ENCODE measurements at places on chromosomes 5 and 9. TPM values are rescaled to one million over a fixed set of nuclear protein-coding genes. Genes with fewer than 3 reads are reported as not detected.

GRCh38 chr5:151685749-151686673 lies 704 bp downstream of the SPARC start:
- DNase-seq: no peak

- DNase-seq: no peak
Observed at GRCh38 chr9:33124751-33125381, 42.3 kb downstream of the B4GALT1 start.

N4BP3 gene
- 4.9 TPM for total RNA-seq

DNA sequence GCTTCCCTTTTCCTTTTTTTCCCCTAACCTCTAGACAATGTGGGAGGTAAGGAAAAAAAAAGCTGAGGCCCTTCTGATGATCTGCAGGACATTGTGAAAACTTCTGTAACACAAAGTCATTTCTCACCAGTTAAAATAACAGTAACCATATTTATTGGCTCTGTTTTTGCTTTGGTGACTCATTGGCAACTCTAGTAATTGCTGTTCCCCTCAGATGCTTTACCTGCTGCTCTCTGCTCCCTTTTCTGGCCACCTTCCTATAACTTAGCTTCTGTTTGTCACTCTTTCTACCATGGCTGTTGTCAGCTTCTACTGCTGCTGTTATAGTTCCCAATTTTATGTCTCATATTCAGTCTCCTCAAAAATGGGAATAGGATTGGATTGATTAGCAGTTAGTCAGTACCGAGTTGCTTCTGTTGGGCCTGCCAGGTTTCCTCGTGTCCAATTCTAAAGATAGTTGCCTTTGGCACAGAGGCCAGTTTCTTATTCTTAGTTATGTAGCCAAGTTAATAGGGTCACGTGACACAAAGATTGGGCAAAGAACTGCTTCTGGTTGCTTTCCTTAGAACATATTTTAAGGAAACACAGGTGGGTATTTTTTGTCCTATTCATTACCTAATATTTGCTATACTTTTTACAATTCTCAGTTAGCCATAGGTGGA lies 16.8 kb downstream of the SCAMP1 start:
- DNase-seq: no peak

DNA sequence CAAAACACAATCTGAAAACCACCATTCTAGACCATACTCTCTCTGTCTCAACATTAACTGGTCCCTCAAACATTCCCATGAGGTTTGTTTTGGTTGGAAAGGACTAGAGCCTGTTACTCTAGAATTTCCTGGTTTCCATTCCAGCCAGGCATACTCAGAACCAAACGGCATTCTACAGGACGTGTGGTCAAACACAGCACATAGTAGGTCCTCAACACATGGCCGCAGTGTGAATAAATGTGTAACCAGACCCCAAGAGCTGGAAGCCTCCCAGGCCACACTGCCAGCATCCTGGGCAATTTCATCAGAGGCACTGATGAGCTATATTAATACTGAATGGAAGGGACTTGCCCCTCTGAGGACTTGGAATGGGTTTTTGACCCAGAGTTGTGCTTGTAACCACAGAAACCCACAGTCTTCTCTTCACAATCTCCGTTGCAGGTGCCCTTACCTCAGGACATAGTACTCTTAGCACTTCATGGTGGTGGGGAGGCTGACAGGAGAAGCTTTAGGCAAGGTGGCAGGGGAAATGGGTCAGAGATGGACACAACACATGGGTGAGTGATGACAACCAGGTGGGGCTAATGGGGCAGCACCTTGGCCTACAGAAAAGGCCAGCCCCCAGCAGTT lies 66.0 kb downstream of the ZNF366 start:
- DNase-seq: no peak

GRCh38 chr5:14882658-14883580 lies 11.3 kb upstream of the ANKH start:
- no peak for DNase-seq

GRCh38 chr5:173925449-173926071 lies 37.4 kb downstream of the CPEB4 start:
- no peak for DNase-seq

SPINK7 gene
- total RNA-seq: 65.3 TPM

DNA sequence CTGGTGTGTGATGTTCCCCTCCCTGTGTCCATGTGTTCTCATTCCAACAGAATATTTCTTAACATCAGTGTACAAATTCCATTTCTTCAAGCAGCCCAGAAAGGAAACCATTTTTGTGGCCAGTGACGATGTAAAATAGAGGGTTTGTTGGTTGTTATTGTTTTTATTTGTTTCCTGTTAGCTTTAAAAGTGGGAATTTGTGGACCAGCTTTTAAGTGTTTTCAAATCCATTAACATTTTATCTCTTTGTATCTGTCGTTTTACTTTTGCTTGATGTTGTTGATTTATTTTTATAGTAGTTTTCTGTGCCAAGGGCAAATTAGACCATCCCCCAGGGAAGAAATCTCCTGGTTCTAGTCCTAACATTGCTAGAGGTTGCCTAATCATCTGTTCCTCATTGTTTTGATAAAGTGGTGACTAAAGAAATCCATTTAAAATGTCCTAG lies 100.0 kb downstream of the GDNF start:
- DNase-seq: no peak

DNA sequence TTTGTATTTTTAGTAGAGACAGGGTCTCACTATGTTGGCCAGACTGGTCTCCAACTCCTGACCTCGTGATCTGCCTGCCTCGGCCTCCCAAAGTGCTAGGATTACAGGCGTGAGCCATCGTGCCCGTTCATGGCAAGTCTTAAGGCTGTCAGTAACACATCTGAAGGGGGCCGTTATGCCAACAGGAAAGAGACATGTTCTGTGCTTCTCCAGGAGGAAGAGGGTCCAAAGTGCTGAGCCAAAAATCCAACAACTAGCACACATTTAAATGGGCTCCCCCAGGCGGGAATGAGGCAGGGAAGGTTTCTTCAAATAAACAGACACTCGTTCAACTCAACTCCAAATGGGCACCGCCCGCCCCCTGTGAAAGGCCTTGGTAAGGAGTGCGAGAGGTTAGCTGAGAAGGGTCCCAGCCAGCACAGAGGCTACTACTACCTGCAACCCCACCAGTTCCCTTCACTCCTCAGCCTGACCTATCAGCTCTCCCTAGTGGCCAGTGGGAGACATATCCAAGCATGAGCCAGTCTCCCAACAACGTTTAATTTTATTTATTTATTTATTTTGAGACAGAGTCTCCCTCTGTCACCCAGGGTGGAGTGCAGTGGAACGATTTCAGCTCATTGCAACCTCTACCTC lies 84.1 kb upstream of the DMRT1 start:
- DNase-seq: no peak

CSF1R gene
- total RNA-seq: 21.4 TPM

- DNase-seq: no peak
Observed at GRCh38 chr5:38554403-38554802, 2.0 kb downstream of the LIFR start.

Measured in vagina (tissue), 2 donors.